ENCODE measurements at places on chromosomes 2 and 18.

DNA sequence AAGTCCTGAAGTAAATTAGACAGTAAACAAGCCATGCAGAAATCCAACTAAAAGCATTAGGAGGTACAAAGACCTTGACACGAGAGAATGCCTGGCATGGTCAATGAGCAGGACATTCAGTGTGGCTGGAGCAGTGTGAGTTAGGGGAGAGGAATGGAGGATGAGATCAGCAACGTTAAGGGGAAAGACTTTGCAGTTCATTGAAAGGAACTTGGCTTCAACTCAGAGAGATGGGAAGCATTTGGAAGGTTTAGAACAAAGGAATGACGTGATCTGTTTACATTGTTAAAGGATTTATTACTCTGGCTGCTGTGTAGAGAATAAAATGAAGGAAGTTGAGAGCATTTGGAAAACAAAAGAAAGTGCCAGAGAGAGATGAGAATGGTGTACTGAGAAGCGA, 621.3 kb downstream of the XIRP2 start:
- DNase-seq: no peak

GRCh38 chr2:74233648-74234047, 35.2 kb downstream of the MTHFD2 start:
- no peak for DNase-seq

DNA sequence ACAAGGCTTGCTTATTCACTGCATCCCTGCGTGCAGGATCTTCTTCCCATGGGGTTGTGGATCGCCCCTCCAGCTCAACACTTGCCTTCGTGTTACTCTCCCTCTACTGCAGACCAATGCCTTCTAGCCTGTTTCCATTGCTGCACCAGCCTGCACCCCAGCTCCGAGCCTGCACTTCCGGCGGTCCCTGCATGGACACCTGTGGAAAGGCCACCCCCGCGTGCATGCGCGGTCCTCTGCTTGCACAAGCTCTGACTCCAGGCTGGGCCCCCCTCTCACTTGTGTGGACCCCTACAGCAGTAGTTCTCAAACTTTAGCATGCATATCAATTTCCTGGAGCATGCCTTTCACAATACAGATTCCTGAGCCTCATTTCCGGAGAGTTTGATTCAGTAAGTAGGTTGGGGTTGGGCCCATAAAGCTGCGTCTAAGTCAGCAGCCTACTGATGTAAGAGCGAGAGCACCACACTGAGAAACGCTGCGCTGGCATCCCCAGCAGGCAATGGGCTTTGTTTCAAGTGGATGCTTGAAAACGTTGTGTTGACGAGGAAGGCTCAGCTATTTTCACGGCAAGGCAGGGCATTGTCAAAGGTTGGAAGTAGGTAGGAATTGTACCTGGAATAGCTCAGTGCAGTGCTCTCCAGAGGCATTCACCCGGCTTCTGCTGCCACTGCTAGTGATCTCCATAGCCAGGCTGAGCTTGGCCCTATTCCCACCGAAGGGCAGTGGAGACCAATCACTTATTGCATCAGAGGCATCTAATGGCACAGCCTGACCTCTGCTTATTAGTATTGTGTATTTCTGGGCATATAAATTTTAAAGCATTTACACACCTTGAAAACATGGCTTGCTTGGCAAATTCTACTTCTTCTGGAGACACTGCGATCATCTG, 32.6 kb downstream of the CREG2 start:
- no peak for DNase-seq

DNA sequence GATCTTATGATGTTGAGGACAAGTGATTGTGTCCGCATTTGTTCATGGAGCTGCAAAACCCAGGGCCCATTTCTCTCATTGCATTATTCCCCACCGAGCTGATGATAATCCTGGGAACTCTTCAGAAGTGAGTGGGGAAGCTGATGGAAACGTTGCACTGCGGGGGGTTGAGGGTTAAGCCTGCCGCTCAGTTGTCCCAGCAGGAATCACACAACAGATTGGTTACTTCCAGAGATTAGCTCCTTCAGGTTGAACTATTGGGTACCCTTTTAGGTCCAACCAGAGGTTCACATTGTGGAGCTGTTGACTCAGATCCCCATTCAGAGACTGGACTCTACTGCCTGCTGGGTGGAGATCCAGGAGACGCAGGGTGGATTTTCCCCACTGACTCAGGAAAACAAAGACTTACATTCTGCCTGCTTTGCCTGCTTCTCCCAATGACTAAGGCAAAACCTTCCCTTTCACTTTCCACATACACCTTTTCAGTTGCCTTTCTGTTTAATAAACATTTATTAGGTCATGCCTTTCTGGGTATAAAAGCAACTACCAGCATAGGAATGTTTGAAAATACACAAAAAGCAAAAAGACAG, 286.4 kb downstream of the TXNL1 start:
- DNase-seq: no peak

- no peak for DNase-seq
Observed at GRCh38 chr2:161990741-161991140, 83.3 kb downstream of the DPP4 start.

DNA sequence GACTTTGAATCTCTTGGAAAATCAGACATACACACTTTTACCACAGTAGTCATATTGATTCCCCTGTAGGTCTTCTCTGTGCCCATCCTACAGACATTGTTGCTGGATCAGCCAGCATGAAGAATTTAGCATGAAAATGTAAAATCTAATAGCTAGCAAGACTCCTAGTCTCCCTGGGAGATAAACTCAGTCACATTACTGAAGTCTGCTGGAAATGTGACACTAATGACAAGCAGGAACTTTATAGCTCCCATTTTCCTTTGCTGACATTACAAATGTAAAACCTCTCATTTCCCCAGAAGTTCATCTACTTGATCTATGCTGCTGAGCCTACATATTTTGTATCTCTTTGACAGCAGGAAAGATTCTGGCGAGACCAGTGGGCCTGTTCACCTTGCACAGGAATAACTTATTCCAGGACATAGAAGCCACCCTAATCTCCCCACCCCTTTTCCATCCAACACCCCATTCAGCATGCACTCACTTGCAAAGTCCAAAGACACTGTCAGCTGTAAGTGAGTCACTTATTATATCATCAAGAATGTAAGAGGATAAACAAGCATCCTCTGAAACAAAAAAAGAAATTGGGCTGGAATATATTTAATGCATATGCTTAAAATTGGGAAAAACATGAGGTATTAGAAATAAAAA, 648.3 kb upstream of the PKDCC start:
- no peak for DNase-seq

DNA sequence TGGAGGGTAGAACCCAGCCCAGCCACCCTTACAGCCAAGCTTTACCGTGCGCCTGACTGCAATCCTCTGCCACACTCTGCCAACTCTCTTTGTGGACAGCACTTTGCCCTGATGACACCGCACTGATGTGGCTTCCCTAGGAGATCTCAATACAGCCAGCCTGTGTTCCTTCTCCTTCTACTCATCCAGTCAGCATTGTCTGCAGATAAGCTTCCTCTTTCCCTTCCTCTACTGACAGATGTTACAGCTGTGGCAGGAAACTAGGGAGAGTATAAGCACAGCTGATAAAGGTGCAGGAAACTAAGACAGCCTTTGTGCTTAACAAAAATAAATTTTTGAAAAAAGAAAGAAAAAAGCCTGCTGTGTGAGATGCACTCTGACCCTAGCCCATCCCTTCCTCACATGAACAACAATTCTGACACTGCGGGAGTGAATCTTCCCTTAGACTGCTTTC, 25.0 kb downstream of the CEP68 start:
- DNase-seq: no peak

- peak; percentile 65 for DNase-seq
Observed at GRCh38 chr18:58529714-58530354, 99.1 kb downstream of the ALPK2 start.

DNA sequence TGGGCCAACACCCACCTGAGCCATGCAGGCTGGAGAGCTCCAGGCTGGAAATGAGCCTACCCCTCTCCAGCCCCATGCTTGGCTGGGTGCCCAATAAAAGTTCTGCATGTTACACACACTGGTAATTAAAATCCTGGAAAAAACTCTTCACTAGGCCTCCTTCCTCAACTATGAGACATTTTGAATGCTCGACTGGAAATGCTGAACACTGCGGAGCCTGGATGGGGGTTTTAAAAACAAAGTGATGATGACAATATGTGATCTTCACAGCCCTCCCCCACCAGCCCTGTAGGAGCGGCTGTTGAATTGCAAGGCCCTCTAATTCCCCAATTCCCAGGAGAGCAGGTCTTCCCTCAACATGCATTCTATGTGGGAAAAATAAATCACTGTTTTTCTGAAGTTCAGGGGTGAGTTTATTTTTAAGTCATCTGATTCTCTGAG, 179.2 kb downstream of the TTC32 start:
- no peak for DNase-seq

DNA sequence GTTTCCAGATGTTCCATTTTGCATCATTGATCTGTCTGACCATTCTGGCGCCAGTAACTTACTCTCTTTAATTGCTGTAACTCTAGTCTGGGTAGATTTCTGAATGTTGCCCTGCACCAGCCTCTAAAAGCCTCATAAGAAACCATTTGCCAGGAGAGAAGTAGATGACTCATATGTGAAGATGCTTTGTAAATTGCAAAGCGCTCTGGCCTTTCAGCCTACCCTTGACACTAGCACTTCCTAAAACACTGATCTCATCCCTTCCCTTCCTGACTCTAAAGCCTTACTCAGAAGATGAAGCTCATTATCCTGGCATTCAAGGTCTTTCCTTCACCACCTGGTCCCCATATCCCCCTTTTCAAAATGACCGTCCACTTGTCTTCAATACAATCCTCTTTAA, 193.2 kb upstream of the MEX3C start:
- DNase-seq: no peak

DNA sequence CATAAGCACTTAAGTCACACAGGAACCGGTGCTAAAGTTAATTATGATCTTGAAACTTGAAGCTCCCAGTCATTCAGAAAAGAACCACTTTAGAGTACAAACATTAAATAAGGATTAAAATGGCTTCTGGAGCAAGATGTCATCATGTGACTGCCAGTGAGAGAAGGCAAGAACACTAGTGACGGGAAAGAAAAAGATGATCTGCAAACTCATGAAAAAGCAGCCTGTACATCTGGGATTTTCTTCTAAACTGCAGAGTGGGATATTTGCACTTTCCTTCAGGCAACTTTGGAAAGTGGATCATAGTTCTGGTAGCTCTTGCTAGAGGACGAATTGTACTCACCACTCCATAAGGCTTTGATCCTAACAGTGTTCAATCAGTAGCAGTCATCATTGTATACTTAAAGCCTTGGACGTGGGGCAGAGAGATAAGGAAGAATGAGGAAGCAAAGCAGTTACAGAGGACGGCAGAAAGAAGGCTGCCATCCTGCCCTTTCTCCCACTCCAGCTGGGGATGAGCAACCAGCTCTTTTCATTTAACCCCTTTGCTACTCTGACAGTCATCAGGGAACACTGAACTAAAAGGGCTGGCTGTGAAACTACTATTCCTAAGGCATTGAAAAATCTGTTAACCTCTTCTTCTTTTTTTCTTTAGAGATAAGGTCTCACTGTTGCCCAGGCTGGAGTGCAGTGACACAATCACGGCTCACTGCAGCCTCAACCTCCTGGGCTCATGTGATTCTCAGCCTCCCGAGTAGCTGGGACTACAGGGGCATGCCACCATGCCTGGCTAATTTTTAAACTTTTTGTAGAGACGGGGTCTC, 18.1 kb downstream of the ABHD3 start:
- DNase-seq: no peak
